ENCODE measurements at places on chromosomes 7 and 10. TPM values are rescaled to one million over a fixed set of nuclear protein-coding genes. Genes with fewer than 3 reads are reported as not detected.

Gene PRKAR2B
- 1.1 TPM for total RNA-seq

Gene PAXIP1
- 17.2 TPM for total RNA-seq

Gene SLC39A12
- not detected for total RNA-seq

Gene PVRIG
- 26.7 TPM for total RNA-seq

Gene CYP3A4
- not detected for total RNA-seq

Gene ST8SIA6
- total RNA-seq = 0.30 TPM

Gene STEAP1B
- total RNA-seq = not detected

Gene ZC3HAV1L
- total RNA-seq = 6.3 TPM

Gene FXYD4
- total RNA-seq = not detected

Gene CDK1
- 109 TPM for total RNA-seq

Gene TMEM270
- not detected for total RNA-seq

Gene IFIT1B
- total RNA-seq = not detected

Gene TMEM184A
- total RNA-seq = 0.10 TPM

Gene GPC2
- total RNA-seq = 9.7 TPM

Gene AKR1C1
- total RNA-seq = 0.60 TPM

Gene VPS37D
- total RNA-seq = 0.95 TPM

Gene GNB2
- total RNA-seq = 196 TPM

Gene SLC35B4
- 18.3 TPM for total RNA-seq

Gene SPDYE3
- total RNA-seq = not detected

Gene COL17A1
- not detected for total RNA-seq

Gene FAM24B
- 42.2 TPM for total RNA-seq

Gene ELOVL3
- total RNA-seq = 0.24 TPM

Gene CYREN
- total RNA-seq = 44.5 TPM

Gene FRMD4A
- 0.50 TPM for total RNA-seq

Gene YKT6
- total RNA-seq = 66.0 TPM

Gene JMJD1C
- 67.5 TPM for total RNA-seq

Gene AKR1C3
- 0.96 TPM for total RNA-seq

Gene OLAH
- total RNA-seq = 3.5 TPM

Gene GRID2IP
- 0.29 TPM for total RNA-seq

Gene ARHGEF35
- total RNA-seq = 3.8 TPM

Gene STRIP2
- 79.2 TPM for total RNA-seq

Gene NEURL1
- total RNA-seq = 3.5 TPM

Gene AP5Z1
- total RNA-seq = 39.0 TPM

Gene CYP2C9
- total RNA-seq = not detected

Gene ANKRD26
- 8.2 TPM for total RNA-seq

Gene LIPN
- not detected for total RNA-seq

Gene SNX8
- total RNA-seq = 25.5 TPM

Gene FLNC
- 0.07 TPM for total RNA-seq

Gene CPVL
- total RNA-seq = 0.51 TPM

Gene DLX5
- not detected for total RNA-seq

Gene CYP2C8
- total RNA-seq = 0.30 TPM

Gene SEMA4G
- total RNA-seq = 0.53 TPM

Measured in activated T-cell treated with anti-CD3 and anti-CD28 coated beads, Interleukin-2, amount 50 U/mL, for 72 hours (primary cell).